ENCODE measurements at places on chromosomes 12 and 14.

DNA sequence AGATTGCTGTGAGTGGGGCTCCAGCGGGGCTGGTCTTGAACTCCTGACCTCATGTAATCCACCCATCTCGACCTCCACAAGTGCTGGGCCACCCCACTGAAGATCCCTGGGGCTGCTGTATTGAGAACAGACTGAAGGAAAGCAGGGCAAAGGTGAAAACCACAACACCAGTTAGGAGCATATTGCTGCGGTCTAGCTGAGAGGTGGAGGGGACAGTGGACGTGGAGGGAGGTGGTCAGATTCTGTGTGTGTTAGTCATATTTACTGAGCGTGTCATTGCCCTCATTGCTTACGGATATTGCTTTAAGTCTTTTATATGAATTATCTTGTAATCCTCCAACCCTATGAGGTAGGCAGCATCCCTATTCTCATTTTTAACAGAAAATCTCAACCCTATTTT is 69.0 kb upstream of the OVCH1 start:
- DNase-seq = no peak

GRCh38 chr12:93857279-93857938 is 180.2 kb downstream of the CRADD start:
- DNase-seq = no peak

DNA sequence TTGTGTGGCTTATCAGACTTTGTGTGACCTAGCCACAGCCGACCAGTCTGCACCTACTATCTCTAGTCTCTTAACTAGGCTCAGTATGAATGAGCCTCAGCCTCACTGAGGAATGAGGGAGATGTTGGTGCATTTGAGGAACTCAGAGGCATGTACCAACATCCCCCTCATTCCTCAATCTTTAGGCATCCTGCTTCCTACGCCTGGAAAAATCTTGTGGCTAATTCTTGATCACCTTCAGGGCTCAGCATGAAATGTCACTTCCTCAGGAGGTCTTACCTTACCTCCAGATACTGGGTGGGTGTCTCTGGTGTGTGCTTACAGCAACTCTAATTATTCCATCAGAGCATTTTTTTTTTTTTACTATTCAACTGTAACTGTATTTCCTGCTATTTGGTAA is 148.8 kb upstream of the TMCC3 start:
- DNase-seq = no peak

DNA sequence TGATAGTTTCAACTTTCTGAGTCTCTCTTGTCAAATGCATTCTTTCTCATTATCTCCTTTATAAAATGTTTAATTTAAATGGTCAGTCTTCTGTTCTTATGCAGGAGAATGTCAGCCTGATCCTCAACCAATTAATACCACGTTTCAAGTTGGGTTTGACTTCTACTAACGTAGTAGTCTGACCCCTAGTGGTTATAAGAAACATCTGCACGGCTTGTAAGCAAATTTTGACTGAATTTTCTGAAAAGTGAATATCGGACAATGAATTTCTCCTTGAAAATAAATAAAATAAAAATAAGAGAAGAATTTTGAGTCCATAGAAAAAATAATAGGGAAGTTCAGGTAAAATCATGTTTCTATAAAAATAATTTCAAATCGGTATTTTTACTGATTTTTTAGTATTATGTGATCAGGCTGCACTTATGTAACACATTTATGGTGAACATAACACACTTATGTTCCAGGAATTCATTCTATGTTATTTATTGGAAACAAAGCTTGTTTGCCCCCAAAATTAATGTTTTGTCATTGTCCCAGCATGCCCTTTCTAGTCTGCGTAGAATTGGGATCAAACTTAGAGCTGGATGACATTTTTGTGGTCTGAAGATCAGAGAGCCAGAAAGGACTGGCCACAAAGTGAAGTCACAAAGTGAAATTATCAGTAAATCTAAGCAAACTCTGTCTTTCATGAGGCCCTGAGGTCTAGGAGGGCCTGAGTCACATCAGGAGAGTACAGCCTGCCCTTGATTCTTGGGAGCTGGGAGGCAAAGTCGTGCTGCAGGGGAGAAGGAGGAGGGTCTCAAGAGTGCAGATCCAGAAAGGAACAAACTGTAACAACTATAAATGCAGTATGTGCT is 101.2 kb upstream of the STXBP6 start:
- DNase-seq = peak; percentile 25

GRCh38 chr14:36096090-36096489 is 80.4 kb downstream of the PTCSC3 start:
- no peak for DNase-seq

DNA sequence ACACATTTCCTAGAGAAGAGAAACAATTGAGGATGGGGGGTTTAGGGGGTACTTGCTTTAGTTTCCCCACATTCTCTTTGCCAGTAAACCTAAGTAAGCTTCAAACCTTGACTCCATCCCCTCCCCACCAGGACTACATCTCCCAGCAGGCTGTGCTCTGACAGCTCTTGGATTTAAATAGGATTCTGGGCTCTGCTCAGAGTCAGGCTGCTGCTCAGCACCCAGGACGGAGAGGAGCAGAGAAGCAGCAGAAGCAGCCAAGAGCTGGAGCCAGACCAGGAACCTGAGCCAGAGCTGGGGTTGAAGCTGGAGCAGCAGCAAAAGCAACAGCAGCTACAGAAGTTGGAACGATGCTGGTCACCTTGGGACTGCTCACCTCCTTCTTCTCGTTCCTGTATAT is 20.6 kb downstream of the RDH12 start:
- DNase-seq = no peak

DNA sequence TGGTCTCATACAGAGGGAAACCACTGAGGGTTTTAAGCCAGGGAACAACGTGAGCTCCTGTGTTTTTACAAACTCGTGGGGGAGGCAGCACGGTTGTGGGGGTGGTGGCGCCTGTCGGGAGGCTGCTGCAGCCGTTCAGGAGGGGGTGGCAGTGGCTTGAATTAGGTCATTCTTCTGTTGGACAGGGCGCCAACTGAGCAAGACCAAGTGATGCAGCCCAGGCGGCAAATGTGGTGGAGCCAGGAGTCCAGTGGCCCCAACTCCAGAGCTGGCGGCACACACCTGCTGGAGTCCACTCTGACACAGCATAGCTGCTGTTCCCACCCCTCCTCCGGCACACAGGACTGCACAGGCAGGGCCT is 27.8 kb downstream of the FBRSL1 start:
- no peak for DNase-seq

DNA sequence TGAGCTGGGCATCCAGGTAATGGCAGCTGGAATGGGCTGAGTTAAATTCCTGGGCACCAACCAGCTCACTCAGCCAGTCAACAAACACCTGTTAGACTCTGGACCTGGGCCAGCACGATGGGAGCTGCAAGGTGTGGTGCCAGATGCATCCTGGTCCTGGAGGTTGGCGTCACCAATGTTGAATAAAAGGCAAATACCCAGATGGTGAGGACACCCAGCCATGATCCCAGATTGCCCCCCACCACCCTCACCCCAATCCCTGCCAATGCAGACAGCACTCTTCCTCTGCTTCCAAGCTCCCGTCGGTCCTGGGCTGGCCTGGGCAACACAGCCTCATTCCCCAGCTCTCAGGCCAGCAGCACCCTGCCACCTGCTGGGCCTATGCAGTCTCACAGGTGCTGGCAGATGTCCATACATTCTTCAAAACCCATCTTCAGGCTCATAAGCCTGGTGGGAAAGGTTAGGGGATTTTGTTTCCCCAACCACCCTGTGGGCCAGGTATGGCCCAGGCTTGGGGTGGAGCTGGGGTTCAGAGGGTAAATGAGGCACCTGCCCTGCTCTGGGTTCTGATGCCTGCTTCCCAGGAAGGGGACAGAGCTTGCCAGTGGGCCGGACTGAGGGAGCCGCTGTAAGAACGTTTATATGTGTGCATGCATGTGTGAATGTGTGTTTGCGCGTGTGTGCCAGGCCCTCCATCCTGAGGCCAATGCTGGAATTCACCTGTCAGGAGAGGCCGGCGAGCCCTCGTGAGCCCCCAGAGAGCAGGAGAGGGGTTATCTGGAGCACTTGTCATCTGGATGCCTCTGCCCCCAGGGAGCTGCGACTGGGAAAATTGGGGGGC is 58.0 kb downstream of the LGMN start:
- DNase-seq = no peak

DNA sequence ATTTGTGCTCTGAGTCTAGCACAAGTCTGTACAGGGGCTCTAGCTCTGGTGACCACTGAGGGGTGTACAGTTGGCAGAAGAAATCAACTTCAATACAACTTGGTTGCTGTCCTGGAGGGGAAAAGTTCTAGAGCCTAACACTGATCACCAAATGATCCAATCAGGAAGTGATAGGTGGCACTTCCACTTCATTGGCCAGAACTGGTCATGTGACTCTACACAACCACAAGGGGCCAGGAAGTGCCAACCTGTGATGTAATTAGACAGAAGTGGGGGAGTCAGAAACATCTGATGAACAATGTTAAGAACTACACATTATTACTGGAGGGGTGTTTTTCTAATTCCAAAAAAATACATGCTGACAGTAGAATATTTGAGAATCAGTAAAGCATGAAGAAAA is 401.6 kb downstream of the VRK1 start:
- DNase-seq = no peak

DNA sequence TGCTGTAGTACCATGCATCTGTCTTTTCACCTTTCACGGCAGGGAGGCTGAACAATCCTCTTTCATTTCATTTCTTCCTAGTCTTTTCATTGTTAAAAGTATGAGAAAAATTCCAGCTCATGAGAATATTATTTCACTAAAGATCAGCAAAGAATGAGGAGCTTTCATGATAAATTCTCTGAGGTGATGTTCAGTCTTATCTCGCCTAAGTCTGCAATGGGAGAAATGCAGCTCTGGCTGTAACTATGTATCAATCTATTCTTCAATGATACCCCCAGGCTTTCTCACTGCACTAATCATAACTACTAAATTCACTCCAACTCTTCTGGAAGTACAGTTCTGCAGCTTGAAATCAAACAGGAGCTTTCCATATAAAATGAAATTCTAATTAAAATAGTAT is 15.7 kb downstream of the FOXG1 start:
- no peak for DNase-seq

GRCh38 chr12:48276621-48277020 is 73.5 kb upstream of the OR10AD1 start:
- no peak for DNase-seq

- no peak for DNase-seq
Measured at GRCh38 chr12:81070846-81071245, 7.0 kb upstream of the ACSS3 start.

DNA sequence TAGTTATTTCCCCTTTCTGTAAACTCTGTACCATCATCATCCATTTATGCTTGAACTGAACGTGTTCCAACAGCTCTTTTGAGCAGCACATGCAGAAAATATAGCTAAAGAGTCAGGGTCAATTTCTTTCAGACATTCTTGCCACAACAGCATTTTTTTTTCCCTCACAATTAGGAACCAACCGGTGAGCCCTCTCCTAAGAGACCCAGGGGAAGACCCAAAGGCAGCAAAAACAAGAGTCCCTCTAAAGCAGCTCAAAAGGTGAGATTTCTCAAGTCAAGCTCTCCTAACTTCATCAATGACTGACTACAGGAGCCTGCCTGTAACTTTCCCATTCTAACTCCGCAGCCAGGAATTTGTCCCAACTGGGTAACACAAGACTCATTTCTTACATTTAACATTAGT is 3.5 kb downstream of the HMGA2 start:
- no peak for DNase-seq

- no peak for DNase-seq
Measured at GRCh38 chr12:1936406-1937320, 18.2 kb upstream of the CACNA2D4 start.

GRCh38 chr12:2805143-2805520 is 7.3 kb upstream of the ITFG2 start:
- DNase-seq = no peak

DNA sequence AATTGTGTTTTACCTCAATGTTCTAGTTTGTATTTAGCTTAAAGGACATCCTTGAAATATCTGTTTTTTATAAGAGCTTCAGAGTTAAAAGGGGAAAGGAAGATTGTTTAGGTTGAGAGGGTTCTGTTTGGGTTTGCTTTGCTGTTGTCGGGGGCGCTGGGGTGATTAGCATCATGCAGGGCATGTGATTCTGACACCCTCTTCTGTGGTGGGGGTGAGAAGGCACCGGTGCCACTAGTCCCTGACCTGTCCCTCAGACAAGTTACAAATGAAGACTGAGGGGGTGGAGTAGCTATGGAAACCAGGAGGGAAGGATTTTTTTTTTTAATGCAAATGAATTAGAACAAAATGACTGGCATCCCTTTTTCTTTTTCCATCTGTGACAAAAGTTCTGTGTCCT is 291.3 kb downstream of the RPAP3 start:
- no peak for DNase-seq

DNA sequence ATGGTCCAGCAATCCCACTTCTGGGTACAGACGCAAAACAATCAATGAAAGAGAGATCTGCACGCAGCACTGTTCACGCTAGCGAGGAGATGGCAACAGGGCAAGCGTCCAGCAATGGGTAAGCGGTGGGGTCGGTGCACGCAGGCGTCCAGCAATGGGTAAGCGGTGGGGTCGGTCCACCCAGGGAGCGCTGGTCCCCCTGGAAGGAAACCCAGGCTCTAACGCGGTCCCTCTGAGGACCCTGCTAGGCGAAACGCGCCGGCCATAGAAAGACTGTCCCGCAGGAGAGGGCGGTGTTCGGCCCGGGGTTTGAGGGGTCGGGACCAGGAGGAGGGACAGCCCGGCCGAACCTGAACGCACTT is 618 bp upstream of the PGAM5 start:
- DNase-seq = no peak

- DNase-seq = no peak
Measured at GRCh38 chr14:56221382-56222128, 103.3 kb downstream of the PELI2 start.

- DNase-seq = no peak
Measured at GRCh38 chr12:124648710-124649384, 81.4 kb upstream of the NCOR2 start.

GRCh38 chr14:36585100-36585499 is 2.7 kb upstream of the NKX2-8 start:
- DNase-seq = no peak

DNA sequence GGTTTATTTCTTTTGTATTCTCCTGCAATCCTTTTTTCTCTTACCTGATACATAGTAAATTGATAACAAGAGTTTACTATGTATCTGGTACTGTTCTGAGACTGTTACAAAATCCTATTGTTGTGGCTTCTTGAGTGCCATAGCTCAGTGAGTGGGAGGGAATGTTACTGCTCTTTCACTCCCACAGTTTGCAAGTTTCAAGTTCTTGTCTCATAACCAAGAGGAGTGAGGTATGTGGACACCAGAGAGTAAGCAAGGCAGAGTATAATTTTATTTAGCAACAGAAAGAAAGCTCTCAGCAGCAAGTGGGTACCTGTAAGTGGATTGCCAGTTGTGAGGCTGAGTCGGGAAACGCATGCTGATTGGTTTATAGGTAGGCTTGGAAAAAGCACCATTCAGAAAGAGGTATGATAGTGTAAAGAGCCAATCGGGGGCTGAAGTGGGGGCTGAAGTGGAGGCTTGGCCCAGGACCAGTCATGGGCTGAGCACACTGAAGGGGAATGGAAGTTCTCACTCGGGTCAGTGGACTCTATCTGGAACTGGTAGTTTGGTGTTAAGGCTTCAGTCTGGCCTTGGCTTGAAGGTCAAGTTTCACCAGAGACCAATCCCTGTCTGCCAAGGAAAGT is 850.8 kb downstream of the TMTC2 start:
- DNase-seq = no peak

Measured in CD4-positive, alpha-beta T cell treated with Interleukin-10 for 1 hour (primary cell).